H1 (cell line): ENCODE measurements at places on chromosomes 1 and 21. TPM values are rescaled to one million over a fixed set of nuclear protein-coding genes. Genes with fewer than 3 reads are reported as not detected.

OR2L2 gene
- 0.10 TPM in 1 of 2 replicates, not detected in the other for total RNA-seq

ASCL5 gene
- 0.41 and 0.44 TPM in 2 replicates for total RNA-seq

CACNA1S gene
- not detected in 2 replicates for total RNA-seq

RNU1-2 gene
- 1,303 and 1,497 TPM in 2 replicates for total RNA-seq

LCE1C gene
- not detected in 2 replicates for total RNA-seq

DNA sequence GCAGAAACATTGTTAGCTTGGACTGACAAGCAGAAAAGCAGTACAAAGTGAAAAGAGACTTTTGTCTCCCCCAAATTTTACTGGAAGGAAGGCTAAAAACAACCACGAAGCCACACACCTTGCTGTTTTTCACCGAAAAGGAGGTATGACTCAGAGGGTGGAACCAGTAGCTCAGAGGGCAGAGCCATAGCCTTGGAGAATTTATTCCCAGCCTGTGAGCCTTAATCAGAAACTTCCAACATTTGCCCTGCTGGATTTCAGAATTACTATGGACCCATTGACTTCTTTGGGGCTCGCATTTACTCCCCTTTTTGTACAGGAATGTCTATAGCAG lies 32.0 kb downstream of the RPS6KC1 start:
- no peaks in the 10 kb centered on the region for H3K4me1 ChIP-seq
- H3K4me3 ChIP-seq = no peak overlapping the region
- no peaks in the 10 kb centered on the region for H3K27me3 ChIP-seq
- DNase-seq = no peak
- no peak overlapping the region for H3K27ac ChIP-seq

DNA sequence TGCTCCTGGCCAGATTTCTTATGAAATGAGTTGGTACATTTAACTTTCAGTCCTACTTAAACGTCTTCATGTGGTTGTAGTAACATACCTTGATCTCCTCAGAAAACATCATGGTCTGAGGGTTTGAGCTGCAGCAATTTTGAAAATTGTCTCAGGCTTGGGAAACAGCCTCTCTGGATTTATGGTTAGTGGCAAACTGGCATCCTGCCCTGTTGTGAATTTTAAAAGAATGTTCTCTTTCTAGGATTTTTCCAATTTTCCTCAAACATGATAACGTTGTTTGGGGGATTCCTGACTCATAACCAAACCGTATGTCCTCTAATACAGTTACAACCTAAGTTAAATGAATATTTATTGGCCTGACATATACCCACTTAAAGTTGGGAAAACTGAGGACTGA lies 624.4 kb downstream of the LMO4 start:
- H3K27ac ChIP-seq = no peak overlapping the region
- DNase-seq = no peak
- no peaks in the 10 kb centered on the region for H3K27me3 ChIP-seq
- no peaks in the 10 kb centered on the region for H3K36me3 ChIP-seq
- H3K4me3 ChIP-seq = no peak overlapping the region
- peaks cover 4% of the 10 kb centered on the region; the same call in 1 of the 2 replicates for H3K4me1 ChIP-seq

- H3K36me3 ChIP-seq = no peaks in the 10 kb centered on the region
- H3K27me3 ChIP-seq = no peaks in the 10 kb centered on the region
- H3K4me3 ChIP-seq = no peak overlapping the region
- peaks cover 40% of the 10 kb centered on the region for H3K4me1 ChIP-seq
- H3K27ac ChIP-seq = no peak overlapping the region
Observed at GRCh38 chr1:56561227-56562019, 17.9 kb downstream of the PLPP3 start.
